ENCODE measurements at places on chromosomes 16 and 17.

GRCh38 chr17:7293816-7294613 is 424 bp downstream of the YBX2 start:
- no peak for DNase-seq

DNA sequence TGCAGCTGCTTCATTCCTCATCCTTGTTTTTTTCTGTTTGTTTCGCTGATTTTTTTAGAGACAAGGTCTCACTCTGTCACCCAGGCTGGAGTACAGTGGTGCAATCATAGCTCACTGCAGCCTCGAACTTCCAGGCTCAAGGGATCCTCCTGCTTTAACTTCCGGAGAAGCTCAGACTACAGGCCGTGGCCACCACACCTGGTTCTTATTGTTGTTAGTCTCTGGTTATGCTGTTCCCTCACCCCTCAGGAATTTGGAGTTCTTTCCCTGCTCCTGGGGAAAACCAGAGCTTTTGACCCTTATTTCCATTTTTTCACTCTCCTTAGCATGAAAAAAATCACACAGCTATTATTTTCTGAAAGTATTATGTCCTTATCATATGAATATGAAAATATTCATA is 1.8 kb downstream of the ODF4 start:
- DNase-seq = no peak

DNA sequence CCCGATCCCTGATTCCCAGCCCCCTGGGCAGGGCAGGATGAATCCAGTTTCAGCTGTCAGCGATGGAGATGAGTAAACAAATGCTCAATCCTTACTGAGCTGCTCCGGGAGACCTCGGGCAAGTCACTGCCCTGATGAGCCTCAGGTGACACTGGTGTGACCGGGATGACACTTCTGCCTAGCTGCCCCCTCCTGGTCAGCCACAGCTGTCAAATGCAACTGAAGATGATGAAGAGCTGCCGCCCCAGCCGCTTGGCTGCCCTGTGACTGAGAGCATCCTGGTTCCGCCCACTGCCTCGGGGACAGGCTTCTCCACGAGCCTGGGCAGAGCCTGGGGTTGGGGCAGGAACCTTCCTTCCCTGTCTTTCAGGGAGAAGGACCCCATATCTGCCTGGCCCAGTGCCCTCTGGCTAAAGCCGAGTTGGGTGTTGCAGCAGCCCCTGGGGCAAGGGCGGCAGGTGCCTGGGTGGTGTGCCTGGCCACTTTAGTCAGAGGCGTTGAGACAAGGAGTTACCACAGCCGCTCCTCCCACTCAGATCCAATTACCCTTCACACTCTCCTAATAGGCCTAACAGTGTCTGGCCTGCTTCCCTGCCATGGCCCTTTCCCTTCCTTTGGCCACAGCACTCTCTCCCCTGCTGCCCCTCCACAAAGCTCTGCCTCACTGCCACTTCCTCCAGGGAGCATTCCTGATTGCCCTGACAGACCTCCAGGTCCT is 5.5 kb downstream of the CCL17 start:
- DNase-seq = no peak

GRCh38 chr16:23410176-23410575 is 42.8 kb downstream of the COG7 start:
- DNase-seq = no peak

DNA sequence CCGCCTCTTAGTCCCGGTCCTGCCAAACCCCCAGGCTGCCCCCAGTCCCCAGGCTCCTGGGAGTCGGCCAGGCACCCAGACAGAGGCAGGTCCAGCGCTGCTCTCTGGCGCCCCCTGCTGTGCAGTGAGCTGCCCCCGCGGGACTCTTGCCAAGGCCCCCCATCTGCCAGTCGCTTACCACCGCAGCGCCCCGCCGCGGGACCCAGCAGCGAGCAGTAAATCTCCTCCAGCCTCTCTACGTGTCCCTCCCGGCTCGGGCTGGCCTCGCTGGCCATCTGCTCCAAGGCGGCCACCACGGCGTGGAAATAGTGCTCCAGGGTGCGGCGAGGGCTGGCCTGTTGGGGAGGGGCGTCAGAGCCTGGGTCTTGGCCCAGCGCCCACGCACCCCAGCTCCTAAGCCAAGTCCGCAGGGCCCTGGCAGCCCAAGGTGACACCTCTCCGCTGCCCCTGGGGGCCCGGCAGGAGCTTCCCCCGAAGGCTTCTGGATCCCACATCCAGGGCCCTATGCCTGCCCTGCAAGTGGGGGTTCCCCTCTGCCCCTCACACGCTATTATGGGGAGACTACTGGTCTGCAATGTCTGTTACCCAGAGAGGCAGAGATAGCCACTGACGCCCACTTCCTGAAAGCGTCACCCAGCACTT is 33.7 kb upstream of the MFSD6L start:
- DNase-seq = no peak

DNA sequence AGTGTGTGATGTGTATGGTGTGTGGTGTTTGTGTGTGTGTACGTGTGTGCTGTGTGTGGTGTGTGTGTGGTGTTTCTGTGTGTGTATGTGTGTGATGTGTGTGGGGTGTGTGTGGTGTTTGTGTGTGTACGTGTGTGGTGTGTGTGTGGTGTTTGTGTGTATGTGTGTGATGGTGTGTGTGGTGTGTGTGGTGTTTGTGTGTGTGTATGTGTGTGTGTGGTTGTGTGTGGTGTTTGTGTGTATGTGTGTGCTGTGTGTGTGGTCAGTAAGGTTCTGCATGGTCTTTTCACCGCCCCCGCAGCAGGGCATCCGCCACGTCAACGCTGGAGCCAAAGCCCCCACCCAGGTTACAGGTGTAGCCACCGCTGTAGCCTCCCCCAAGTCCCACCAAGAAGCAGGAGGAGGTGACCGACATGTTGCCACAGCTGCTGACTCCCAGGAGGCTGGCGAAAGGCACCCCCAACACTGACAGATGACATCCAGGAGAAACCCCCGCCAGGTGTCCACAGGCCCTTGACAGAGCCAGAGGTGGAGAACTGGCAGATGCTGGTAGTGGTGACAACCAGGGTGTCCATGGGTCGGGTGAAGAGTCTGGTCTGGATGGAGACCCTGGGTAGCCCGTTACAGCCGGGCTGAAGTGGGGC is 9.3 kb upstream of the KRT17 start:
- no peak for DNase-seq

GRCh38 chr17:70080541-70081347 is 5.7 kb downstream of the KCNJ16 start:
- no peak for DNase-seq
